ENCODE measurements at places on chromosomes 3 and 15.

DNA sequence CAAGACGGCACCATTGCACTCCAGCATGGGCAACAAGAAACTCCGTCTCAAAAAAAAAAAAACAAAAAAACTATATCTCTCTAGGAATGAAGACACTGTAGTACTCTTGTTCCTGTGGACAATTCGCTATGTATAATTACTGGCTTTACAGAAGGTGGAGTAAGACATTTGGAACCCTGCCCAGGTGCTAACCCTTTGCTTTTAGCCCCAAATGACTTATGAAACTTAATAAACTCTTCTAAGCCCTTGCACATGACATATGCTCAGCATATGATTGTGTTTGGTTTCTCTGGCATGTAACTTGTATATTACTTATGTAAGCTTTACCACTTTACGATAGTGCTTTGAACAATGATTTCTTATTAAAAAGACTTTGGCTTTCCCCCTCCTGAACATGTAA is 27.3 kb upstream of the PRTG start:
- no peak for DNase-seq

- DNase-seq = no peak
Measured at GRCh38 chr15:87201986-87202385, 1054.6 kb downstream of the NTRK3 start.

GRCh38 chr3:100600181-100601042 is 9.0 kb upstream of the ADGRG7 start:
- DNase-seq = no peak

- no peak for DNase-seq
Measured at GRCh38 chr3:144524531-144524930, 552.9 kb downstream of the DIPK2A start.

DNA sequence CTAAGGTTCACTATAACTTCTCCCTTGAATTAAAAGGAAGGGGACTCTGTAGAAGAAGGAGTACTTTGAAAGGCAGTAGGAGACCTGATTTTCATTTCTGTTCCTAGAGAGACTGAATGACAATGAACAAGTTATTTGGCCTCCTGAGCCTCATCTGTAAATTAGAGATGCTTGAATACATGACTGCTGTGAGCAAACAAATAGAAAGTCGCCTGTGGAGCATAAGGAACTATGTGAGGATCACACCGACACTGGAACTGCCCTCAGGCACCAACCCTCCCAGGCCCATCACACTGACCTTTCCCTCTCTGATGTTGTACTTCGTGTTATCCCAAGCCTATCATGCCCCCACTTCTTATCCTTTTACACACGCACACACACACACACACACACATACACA is 48.6 kb downstream of the IMPG2 start:
- no peak for DNase-seq
